ENCODE measurements at places on chromosomes 5 and 9. TPM values are rescaled to one million over a fixed set of nuclear protein-coding genes. Genes with fewer than 3 reads are reported as not detected.

GRCh38 chr9:112831281-112831851 is 59.3 kb downstream of the SLC46A2 start:
- no peak overlapping the region for H3K27ac ChIP-seq
- H3K4me1 ChIP-seq = no peaks in the 10 kb centered on the region
- DNase-seq = no peak
- H3K36me3 ChIP-seq = no peaks in the 10 kb centered on the region

DNA sequence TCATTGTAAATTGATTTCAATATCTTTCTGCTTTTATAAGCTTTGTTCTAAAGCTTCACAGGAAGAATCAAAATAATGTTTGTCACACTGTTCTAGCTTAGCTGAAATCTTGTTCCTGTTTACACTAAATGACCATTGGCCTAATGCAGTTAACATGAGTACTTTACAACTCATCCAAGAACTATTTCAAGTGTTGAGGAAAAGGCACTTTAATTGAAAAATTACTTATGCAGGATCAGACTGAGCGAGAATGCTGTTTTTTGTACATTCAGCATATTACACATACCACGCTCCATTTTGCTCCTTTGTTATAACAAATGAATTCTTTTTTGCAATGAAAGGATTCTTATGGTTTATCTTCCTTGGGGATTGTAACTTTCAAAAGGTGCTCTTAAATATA is 22.4 kb upstream of the SMIM15 start:
- no peaks in the 10 kb centered on the region for H3K4me1 ChIP-seq
- H3K27me3 ChIP-seq = no peaks in the 10 kb centered on the region
- no peak for DNase-seq
- no peak overlapping the region for H3K27ac ChIP-seq

DNA sequence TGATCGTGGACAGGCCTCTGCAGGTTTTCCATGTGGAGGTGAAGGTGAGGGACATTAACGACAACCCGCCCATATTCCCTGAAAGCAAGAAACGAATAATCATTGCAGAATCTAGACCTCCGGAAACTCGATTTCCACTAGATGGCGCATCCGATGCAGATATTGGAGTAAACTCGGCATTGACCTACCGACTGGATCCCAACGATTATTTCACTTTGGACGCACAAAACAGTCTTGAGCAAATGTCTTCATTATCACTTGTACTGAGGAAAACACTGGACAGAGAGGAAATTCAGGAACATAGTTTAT is 621 bp downstream of the PCDHA13 start:
- H3K36me3 ChIP-seq = no peaks in the 10 kb centered on the region
- no peak overlapping the region for H3K27ac ChIP-seq
- no peaks in the 10 kb centered on the region for H3K4me1 ChIP-seq
- H3K27me3 ChIP-seq = no peaks in the 10 kb centered on the region
- H3K4me3 ChIP-seq = no peak overlapping the region

DNA sequence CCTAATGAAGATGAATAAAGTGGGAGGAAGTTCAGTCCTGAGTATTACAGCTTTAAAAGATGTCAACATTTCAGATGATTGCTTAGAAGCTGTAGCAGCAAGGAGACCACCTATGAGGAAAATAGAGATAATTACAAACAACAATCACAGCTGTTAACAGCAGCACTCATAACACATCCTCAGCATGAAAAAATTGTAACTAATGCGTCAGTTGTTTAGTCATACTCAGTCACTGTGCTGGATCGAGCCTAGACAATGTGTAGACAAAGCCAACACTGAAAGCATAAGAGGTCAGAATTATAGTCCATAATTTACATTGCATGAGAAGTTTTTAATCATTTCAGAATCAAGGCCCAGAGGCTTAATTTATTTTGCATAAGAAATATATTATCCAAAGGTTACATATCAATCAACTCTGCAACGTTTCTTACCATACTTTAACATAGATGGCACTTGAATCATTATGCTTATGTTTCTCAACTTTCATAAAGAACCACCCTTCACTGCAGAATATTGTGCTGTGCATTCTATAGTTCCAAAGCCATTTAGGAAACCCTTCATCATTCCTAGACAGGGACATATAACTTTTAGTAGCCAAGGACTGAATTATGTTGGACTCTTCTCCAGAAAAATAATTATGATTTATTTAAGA is 60.2 kb upstream of the HAPLN1 start:
- DNase-seq = no peak
- no peaks in the 10 kb centered on the region for H3K4me1 ChIP-seq
- H3K4me3 ChIP-seq = no peak overlapping the region
- H3K36me3 ChIP-seq = no peaks in the 10 kb centered on the region

GRCh38 chr5:136128481-136128880 is 4.2 kb upstream of the SMAD5 start:
- H3K36me3 ChIP-seq = no peaks in the 10 kb centered on the region
- no peak overlapping the region for H3K27ac ChIP-seq
- H3K27me3 ChIP-seq = no peaks in the 10 kb centered on the region
- no peak for DNase-seq

DNA sequence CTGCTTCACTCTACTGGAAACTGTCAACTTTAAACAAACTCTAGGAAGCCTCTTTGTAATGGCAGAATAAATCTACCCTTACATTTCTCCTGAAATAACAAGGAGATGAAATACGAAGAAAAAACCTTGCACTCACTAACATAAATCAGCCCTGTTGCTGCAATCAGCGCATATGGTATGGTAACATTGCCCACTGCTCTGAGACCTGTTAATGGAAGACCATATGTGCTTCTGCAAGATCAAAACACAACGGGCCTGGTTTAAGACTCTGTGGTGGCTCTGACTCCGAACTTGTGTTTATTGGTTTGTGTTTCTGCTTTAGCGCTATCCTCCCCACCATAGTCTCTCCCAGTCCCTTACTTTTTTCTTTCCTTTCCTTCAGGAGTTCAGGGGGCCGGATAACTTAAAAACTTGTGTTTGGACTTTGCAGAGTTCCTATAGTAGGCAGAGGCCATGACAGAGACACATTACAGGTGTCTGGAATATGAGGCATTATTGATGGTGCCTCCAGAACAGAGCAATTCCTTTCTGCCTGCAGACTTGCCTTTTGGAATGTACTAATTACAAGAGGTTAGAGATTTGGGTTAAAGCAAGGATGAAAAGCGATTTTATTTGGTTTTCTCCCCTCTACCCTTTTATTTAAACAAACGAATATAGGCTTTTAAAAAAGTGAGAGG is 110.8 kb downstream of the PSAT1 start:
- H3K4me3 ChIP-seq = no peak overlapping the region
- H3K4me1 ChIP-seq = no peaks in the 10 kb centered on the region
- H3K27ac ChIP-seq = no peak overlapping the region
- no peaks in the 10 kb centered on the region for H3K36me3 ChIP-seq
- no peaks in the 10 kb centered on the region for H3K27me3 ChIP-seq

DNA sequence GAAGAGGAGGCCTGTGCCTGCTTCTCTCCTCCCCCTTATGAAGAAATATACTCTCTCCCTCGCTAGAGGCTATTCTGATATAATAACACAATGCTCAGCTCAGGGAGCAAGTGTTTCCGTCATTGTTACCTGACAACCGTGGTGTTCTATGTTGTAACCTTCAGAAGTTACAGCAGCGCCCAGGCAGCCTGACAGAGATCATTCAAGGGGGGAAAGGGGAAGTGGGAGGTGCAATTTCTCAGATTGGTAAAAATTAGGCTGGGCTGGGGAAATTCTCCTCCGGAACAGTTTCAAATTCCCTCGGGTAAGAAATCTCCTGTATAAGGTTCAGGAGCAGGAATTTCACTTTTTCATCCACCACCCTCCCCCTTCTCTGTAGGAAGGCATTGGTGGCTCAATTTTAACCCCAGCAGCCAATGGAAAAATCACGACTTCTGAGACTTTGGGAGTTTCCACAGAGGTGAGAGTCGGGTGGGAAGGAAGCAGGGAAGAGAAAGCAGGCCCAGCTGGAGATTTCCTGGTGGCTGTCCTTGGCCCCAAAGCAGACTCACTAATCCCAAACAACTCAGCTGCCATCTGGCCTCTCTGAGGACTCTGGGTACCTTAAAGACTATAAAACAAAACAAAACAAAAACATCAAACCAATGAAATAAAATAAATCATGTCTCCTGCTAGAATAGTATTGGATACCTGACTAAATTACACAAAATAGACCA is 1.3 kb downstream of the TMEM174 start:
- no peak for DNase-seq
- H3K27ac ChIP-seq = no peak overlapping the region
- H3K36me3 ChIP-seq = no peaks in the 10 kb centered on the region
- H3K4me3 ChIP-seq = no peak overlapping the region
- H3K27me3 ChIP-seq = no peaks in the 10 kb centered on the region
- peaks cover 4% of the 10 kb centered on the region for H3K4me1 ChIP-seq

GRCh38 chr5:178662541-178662860 is 35.7 kb upstream of the CLK4 start:
- no peak for DNase-seq
- H3K27ac ChIP-seq = no peak overlapping the region
- no peaks in the 10 kb centered on the region for H3K36me3 ChIP-seq
- no peaks in the 10 kb centered on the region for H3K27me3 ChIP-seq

DNA sequence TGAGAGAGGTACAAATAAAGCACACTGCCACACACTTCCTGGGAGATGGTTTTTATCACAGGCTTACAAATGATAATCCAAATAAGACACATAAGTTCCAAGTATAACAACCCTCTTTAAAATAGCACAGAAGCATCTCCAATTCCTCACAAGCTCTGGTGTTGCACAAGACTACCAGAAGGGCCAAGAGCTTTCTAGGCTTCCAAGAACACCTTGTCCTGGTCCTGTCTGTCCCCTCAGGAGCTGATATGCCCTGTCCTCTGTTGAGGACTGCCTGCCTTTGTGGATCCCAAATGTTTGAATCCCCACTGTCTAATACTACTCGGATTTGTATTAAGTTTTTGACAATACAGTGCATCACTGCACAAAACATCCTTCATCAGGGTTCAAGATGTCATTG is 110.1 kb downstream of the SPOCK1 start:
- H3K27me3 ChIP-seq = no peaks in the 10 kb centered on the region
- no peak overlapping the region for H3K4me3 ChIP-seq
- no peaks in the 10 kb centered on the region for H3K36me3 ChIP-seq
- H3K27ac ChIP-seq = no peak overlapping the region

- peaks cover 1% of the 10 kb centered on the region for H3K4me1 ChIP-seq
- no peaks in the 10 kb centered on the region for H3K36me3 ChIP-seq
- no peak for DNase-seq
- no peaks in the 10 kb centered on the region for H3K27me3 ChIP-seq
- H3K27ac ChIP-seq = no peak overlapping the region
- H3K4me3 ChIP-seq = no peak overlapping the region
Observed at GRCh38 chr5:170097934-170098333, 7.8 kb upstream of the FOXI1 start.

DNA sequence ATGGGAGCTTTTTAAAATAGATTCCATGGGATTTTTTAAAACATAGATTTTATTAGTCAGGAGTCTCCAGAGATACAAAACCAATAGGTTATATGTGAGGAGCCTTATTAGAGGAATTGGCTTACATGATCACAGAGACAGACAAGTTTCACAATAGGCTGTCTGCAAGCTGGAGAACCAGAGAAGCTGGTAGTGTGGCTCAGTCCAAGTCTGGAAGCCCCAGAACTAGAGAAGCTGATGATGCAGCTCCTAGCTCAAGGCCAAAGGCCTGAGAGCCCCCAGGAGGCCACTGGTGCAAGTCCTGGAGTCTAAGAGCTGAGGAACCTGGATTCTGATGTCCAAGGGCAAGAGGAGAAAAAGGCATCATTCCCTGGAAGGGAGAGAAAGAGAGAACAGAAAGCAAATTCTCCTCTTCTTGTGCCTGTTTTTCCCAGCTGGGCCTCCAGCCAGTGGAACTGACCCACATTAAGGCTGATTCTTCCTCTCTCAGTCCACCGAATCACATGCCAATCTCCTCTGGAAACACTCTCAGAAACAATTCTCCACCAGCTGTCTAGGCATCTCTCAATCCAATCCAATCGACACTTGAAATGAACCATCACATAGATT is 59.3 kb downstream of the AHRR start:
- no peak for DNase-seq
- no peaks in the 10 kb centered on the region for H3K36me3 ChIP-seq
- H3K4me1 ChIP-seq = no peaks in the 10 kb centered on the region
- H3K27me3 ChIP-seq = no peaks in the 10 kb centered on the region
- H3K27ac ChIP-seq = no peak overlapping the region

DNA sequence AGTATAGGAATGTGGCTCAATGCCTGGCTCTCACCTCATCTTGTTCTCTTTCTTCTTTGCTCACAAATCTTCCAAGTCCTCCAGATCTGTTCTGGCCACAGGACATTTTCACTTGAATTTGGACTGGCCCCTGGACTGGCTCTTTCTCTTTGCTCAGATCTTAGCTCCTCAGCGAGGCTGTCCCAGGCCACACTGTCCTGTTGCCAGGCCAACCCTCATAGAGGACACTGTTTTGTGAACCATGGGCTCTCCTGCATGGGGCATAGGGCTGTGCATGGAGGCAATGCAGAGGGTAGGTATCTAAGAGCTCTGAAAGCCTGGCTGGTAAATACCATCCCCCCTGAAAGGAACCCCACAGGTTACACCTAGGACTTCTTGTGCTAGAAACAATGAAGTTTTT is 13.5 kb upstream of the SLC28A3 start:
- no peak for DNase-seq
- no peak overlapping the region for H3K27ac ChIP-seq
- no peaks in the 10 kb centered on the region for H3K27me3 ChIP-seq

DNA sequence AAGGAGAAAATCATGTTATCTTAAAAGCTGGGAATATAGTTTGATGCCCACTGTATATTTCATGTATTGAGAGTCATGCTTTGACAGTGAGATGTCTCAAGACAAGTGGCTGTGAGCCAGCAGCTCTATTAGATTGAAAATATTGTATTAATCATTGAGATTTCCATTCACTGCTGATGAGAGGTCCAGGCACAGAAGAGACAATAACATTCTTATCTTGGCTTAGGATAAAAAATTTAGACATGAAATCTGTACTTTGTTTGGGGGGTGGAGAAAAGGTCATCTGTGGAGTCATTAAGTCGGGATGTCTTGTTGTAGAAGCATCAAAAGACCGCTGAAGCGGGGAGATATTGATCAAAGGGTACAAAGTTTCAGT is 97.9 kb upstream of the EQTN start:
- no peak overlapping the region for H3K27ac ChIP-seq
- H3K4me3 ChIP-seq = no peak overlapping the region
- H3K27me3 ChIP-seq = no peaks in the 10 kb centered on the region
- no peaks in the 10 kb centered on the region for H3K36me3 ChIP-seq
- no peak for DNase-seq

DNA sequence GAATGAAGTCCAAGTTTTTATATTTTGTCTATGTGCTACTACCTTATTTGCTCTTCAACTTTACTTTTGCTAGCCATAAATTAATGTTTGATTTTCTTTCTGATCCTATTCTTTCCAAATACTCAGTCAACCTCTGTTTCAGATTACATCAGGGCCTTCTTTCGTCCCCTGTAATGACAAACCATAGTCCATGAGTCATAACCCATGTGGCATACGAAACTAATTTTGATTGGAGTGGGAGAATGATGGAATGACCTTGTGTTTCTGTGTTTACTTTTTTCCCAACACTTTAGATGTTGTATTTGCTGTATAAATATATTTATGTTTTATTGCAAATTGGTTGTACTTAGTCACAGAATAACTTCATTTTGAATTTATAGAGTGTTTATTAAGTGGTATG is 1043.1 kb downstream of the DTWD2 start:
- H3K4me1 ChIP-seq = no peaks in the 10 kb centered on the region
- H3K4me3 ChIP-seq = no peak overlapping the region
- no peaks in the 10 kb centered on the region for H3K36me3 ChIP-seq
- H3K27me3 ChIP-seq = no peaks in the 10 kb centered on the region

Gene OR1Q1
- total RNA-seq = not detected

Measured in ovary (tissue), 10 donors.